ENCODE measurements at places on chromosomes 16 and 17. TPM values are rescaled to one million over a fixed set of nuclear protein-coding genes. Genes with fewer than 3 reads are reported as not detected.

NOMO2 gene
- 103 TPM for total RNA-seq

CAPN15 gene
- 11.4 TPM for total RNA-seq

PPM1D gene
- total RNA-seq: 15.8 TPM

OR1A1 gene
- not detected for total RNA-seq

BLTP2 gene
- 174 TPM for total RNA-seq

HBA2 gene
- total RNA-seq: not detected

MARVELD3 gene
- not detected for total RNA-seq

CCL8 gene
- total RNA-seq: not detected

CCDC200 gene
- not detected for total RNA-seq

MILR1 gene
- 0.56 TPM for total RNA-seq

CARHSP1 gene
- 138 TPM for total RNA-seq

TBC1D3E gene
- total RNA-seq: not detected

ADCY9 gene
- 5.4 TPM for total RNA-seq

PLA2G10 gene
- total RNA-seq: not detected

CACNA1G gene
- under 0.01 TPM for total RNA-seq

USP43 gene
- not detected for total RNA-seq

KIF2B gene
- total RNA-seq: not detected

KRTAP9-2 gene
- total RNA-seq: not detected

SLC35G3 gene
- not detected for total RNA-seq

SOX15 gene
- 0.18 TPM for total RNA-seq

NXPH3 gene
- total RNA-seq: 0.28 TPM
